ENCODE measurements at places on chromosomes 3 and 15.
A peak's percentile ranks its signal among the peaks of the same experiment; 100 is the strongest.

DNA sequence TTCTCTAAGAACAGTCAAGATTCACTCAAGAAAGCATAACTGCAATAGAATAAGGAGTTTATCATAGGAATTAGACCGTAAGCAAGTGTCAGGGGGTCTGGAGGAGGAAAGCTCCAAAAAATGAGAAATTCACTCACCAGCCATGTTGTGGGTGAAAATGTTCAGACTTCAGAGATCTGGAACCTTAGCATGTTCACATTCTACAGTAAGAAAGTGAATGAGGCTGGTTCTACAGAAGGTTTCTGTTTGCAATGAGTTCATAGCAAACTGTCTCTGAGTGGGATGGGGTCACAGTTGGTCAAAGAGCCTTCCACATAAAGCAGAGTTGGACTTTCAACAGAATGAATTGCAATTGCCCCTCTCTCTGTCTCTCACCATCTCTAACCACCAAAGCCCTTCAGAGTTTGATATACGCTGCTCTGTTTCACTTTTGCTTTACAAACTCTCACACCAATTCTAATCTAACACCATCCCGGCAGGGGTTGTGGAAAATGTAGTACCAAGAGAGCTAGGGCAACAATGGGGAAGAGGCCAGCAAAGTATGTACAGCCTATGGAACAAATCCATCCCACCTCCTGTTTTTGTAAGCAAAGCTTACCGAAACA, 581.8 kb upstream of the UBE2E2 start:
- no peak for DNase-seq

- DNase-seq: no peak
Measured at GRCh38 chr15:59321000-59321689, 51.5 kb downstream of the MYO1E start.

- no peak for DNase-seq
Measured at GRCh38 chr3:142281474-142281873, 56.1 kb upstream of the GK5 start.

GRCh38 chr3:33826206-33826605, 27.8 kb downstream of the PDCD6IP start:
- DNase-seq: no peak

GRCh38 chr15:29570121-29570947, 251.9 kb downstream of the TJP1 start:
- DNase-seq: no peak

GRCh38 chr3:52006017-52006819, 10.5 kb upstream of the RPL29 start:
- DNase-seq: no peak

DNA sequence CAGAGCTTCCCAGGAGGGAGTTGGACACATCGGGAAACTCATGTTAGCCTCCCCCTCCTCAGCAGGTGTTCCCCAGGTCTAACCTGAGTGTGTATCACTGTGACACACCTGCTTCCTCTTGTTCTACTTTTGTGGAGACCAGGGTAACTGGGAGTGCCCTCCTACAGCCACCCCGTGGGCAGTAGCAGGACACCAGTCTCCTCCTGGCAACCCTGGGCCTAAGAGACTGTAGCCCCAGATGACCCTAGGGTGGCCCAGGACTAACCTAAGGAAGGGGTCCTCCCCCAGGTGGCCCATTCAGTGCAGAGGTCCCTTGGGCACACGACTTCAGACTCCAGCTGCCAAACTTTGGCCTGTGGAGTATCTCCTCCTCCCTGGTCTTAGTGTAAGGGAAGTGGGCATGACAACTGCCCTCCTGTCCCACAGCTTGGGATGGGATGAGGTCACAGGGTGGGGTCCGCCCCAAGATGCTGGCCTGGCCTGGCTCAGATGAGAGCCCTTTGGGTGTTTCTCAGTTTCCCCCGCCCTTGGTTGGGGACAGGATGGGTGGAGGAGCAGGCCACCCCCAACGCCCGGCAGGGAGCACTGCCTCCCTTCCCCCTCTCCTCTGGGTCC, 4.8 kb downstream of the CSK start:
- DNase-seq: no peak

GRCh38 chr3:72123908-72124441, 339.0 kb upstream of the PROK2 start:
- DNase-seq: peak; percentile 84

DNA sequence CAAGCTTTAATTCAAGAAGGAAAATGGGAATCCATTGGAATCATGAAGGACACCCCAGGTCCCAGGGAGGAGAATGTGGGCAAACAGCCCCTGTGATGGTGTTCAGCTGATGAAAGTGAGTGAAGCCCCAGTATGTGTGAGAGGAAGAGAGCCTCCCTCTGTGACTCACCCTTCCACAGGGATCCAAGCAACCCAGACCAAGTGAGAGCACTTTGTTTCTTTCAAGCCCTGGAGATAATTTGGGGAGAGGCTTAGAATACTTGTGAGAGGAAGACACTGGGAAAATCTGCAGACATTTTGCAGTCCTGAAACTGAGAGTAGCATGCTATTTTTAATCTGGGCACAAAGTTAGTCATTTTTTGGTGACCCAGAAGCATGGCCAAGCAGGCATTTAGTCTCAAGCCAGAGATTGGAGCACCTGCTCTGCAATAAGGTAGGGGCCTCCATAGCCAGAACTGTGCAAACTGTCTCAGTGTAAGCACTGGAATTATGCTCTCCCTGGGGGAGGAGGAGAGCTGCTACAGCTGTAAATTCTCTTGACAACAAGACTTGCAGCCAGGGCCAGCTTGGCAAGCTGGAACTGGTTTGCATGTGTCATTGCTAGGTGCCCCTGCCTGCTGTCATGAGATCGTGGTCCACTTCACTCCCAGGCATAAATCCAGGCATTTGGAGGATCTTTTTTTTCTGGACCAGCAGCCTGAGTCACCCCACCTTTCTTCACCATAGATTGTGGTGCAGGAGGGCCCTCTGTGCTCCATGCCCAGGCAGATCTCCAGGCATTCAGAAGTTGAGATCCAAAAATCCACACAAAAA, 537.8 kb upstream of the DPPA4 start:
- DNase-seq: no peak

- no peak for DNase-seq
Measured at GRCh38 chr15:91609231-91609630, 244.3 kb upstream of the SLCO3A1 start.

- no peak for DNase-seq
Measured at GRCh38 chr3:53170325-53171063, 9.5 kb downstream of the PRKCD start.

DNA sequence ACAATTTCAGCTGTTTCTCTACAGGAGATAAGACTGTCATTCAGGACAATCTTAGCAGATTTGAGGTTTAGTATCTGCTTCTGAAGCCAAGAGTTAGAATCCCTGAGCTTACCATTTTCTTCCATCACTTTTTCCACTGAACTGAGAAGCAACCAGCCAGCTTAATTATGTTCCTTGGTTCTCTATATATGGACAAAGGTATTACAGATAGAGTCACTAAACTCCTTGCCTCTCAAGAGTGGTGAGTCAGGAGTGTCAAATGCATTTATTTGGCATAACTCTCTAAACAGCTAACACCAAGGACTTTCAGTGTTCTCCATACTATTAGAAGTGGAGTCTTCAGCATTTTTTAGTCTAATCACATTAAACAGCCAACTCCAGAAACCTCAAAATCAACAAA, 239.3 kb downstream of the ALCAM start:
- DNase-seq: no peak

DNA sequence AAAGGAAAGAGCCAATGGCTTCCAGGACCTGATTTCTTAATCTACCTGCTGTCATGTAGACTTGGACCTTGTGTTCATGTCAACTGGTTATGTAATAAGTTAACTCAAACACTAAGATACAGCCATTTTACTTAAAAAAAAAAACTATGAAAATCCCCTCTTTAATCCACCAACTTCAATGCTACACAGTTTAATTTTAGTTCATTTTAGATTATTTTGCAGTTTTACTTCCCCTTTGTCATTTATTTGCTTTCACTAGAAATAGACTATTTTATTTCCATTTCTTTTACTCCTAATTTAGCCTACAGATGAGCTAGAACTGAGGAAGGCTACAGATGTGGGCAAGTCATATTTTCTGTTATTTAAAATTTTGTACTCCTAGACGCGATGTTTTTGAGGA, 10.7 kb upstream of the DNAJC13 start:
- no peak for DNase-seq

DNA sequence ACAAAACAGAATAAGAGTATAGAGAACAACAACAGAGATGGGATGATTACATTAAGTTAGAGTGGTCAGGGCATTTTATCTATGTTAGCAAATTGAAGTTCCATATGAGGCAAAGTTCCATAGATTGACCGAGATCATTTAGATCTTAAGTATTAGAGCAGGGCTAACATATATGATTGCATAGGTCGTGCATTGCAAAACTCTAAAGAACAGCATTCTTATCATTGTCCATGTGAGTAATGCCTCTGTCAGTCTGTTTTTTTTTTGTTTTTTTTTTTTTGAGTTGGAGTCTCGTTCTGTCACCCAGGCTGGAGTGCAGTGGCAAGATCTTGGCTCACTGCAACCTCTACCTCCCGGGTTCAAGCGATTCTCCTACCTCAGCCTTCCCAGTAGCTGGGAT, 341.7 kb upstream of the KCNH8 start:
- DNase-seq: no peak

- no peak for DNase-seq
Measured at GRCh38 chr3:112751564-112752512, 94.8 kb downstream of the CD200R1L start.

GRCh38 chr3:128873244-128874022, 6.0 kb upstream of the ACAD9 start:
- DNase-seq: no peak

- DNase-seq: no peak
Measured at GRCh38 chr15:69757186-69757585, 304.6 kb downstream of the RPLP1 start.

DNA sequence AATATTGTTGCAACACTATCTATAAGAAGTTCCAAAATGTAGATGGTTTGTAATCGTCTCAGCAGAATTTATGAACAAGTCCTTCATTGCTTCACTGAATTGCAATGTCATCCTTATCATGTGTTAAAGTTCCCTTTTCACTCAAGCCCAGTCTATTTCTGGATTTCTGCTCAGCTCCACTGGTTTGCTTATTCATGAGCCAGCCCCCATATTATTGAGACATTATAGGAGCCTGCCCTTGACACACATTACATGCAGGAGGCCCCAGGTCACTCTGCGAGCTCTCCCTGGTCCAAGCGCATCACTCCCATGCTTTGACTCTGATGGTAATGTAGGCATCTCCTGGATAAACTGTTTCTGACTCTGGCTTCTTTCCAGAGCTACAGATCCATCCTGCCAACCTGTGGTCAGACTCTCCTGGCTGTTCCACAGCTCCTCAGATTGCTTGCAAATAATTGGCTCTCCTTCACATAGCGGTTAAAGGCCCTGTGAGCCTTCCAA, 56.9 kb downstream of the ABTB1 start:
- DNase-seq: no peak

DNA sequence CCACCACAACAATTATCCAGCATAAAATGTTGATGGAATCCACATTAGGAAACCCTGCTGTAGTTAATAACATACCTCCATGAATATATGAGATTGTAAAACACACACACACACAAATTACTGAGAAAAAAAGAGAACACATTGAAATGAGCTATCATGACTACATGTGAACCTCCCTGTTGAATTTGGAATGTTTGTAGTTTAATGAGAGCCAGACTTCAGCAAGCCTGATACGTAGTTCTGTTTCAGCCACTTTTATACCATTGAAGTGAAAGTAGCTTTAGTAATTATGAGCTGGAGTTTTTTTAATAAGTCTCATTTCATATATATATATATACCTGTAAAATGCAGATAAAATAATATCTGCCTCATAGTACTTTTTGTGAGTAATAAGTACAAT, 1146.4 kb downstream of the NAALADL2 start:
- no peak for DNase-seq

DNA sequence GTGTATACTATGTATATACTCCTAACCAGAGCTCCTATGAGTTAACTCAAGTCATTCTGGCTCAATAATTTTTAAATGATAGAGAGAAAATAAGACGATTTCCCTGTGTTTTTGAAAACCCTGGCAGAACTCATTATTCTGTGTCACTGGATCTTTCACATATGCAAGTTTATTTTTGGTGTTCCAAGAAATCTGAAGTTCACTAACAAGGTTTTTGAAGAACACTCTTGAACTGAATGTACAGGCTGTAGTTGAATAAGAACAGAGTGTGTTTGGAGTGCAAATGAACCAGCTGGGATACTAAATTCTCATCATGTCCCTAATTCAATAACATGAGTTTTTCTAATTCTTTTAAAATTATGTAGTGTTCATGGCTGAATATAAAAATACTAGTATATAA, 466.9 kb upstream of the SUCLG2 start:
- no peak for DNase-seq

GRCh38 chr3:178385280-178385952, 150.8 kb upstream of the KCNMB2 start:
- DNase-seq: peak; percentile 7

- no peak for DNase-seq
Measured at GRCh38 chr3:100329800-100330489, 4.6 kb upstream of the NIT2 start.

GRCh38 chr3:112293368-112294321, at the start of gene SLC9C1:
SLC9C1 (minus strand) TSS chr3:112294216; CDS start chr3:112286791, 7,425 bp downstream.
- peak; percentile 58 for DNase-seq

DNA sequence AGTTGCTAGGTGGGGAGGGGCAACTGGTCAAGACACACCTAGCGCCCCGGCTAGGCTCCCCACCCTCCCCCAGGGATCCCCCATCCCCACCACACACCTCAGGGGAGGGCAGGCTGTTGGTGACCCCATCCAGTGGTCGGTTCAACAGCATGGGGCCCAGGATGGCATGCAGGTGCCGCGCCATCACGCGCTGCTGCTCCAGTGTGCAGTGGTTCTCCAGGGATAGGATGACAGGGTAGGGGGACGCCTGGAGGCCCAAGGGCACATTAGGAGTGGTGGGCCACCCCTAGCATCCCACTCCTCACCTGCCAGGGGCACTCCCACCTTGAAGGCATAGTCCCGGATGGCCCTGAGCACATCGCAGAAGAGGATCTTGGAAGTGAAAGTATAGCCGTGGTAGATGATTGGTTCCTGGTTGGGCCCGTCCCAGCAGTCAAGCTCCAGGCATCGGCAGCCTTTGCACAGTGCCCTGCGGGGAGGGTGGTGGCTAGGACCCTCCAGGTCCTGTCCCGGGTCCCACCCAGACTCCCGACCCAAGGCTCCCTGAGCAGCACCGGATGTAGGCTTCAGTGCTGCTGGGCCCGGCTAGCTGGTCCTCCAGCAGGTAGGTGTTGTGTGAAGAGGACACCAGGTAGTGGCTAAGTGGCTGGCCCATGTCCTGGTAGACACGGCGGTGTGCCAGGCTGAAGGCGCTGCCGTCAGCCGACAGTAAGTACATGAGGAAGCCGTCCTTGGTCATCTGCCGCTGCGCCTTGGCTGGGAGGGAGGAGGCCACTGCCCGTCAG, 19.4 kb downstream of the VILL start:
- no peak for DNase-seq
